ENCODE measurements at places on chromosomes 1 and 21.

DNA sequence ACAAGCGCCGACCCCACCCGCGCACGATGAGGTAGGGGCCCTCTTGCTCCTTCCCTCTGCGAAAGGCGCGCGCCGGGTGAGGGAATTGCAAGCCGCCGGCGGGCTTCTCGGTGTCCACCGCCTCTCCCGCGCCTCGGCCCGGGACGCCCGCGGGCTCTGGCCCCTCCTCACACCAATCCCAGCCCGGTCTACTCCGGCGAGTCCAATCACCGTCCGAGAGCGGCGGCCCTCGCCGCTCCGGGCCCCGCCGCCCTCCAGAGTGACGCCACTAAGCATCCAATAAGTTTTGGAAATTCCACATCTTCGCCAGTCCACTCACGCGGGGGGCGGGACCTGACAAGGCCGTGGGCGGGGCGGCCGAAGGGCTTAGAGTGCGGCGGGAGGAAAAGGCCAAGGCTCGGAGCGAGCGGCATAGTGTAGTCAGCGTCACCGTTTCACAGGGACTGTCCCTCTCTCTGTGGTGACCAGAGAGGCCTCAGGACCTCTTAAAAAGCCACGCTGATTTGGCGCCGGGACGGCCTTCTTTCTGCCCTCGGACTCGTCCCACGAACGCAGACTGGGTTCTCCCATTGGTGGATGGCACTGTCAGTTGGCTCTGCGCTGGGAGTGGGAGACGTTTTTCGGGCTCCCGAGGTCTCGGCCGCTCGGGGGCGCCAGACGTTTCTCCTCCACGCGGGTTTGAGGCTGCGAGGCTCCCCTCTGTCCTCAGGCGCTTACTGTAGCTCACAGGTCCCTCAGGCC lies at the start of gene TRIM45:
TRIM45 (minus strand) TSS at position 161 of the 741 bp plus-strand sequence. CDS start 548 bp downstream, outside the sequence.
- peak; percentile 42 for DNase-seq

DNA sequence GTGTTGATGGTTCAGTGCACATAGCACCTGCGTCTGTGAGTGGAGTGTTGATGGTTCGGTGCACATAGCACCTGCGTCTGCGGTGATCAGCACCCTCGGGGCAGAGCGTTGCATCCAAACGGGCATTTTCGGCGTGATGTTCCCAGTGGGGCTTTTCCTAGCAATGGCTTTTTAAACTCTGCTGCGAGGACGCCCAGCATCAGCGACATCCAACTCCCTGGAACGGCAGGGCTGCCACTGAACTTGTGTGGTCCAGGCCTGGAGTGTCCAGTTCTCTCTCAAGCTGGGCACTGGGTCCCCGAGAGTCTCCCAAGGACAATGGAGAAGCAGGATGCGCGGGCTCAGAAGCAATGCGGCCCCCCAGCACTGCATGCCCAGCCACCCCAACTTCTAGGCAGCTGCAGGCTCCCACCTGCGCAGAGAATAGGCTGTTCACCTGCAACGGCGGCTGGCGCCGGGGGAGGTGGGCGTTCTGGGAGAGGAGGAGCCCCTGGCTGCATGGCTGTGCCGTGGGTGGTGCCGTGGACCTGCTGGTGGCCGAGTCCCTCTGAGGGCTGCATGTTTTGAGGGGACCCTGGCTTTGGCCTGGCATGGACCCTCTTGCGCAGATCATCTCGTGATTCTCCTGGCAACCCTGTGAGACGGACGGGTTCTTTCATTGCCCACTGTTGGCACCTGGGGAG lies 10.1 kb upstream of the C1orf174 start:
- DNase-seq = no peak

GRCh38 chr1:48710318-48710717 lies 66.4 kb downstream of the BEND5 start:
- no peak for DNase-seq

GRCh38 chr1:6248161-6248776 lies 4.3 kb downstream of the HES3 start:
- no peak for DNase-seq

DNA sequence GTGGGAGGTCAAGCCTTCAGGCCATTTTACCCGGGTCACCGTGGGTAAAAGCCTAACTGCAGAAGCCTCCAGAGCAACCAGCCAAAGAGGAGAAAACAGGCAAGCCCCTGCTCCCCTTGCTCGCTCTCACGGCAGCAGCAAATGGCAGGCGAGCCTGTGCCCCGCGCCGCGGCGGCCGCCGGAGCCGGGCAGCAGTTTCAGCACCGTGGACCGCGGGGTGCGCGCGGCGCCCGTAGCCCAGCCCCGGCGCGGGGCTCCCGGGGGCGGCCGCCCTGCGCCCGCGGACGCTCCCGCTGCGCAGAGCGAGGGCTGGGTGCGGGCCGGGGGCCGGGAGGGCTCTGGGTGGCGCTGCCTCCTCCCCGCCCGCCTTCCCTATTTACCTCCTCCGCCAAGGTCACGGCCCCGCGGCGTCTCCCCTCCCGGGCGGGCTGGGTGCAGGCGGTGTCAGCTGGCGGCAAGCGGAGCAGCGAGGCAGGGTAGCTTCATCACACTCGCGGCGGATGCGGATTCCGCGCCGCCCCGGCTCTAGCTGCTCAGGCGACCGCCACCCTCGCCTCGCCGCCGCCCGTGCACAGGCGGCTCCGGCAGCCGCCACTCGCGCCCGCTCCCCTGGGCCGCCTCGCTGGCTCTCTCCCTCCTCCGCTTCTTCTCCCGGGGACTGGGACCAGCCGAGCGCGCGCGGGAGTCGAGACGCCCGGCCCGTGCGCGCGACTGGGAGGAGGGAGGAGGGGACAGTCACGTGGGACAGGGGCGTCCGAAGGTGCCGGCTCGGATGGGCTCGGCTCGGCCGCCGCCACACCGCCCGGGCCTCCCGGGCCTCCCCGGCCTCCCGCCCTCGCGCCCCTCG lies at the start of gene RGS7:
RGS7 (minus strand) TSS at position 687 of the 847 bp plus-strand sequence.
- DNase-seq = no peak

GRCh38 chr1:106651028-106651762 lies 405.3 kb upstream of the PRMT6 start:
- DNase-seq = no peak

Data from stimulated activated CD4-positive, alpha-beta T cell treated with anti-CD3 and anti-CD28 coated beads, Interleukin-1b, Interleukin-23, amount 100 ng/mL, for 1 hour (primary cell).